ENCODE measurements at places on chromosomes 3 and 15. TPM values are rescaled to one million over a fixed set of nuclear protein-coding genes. Genes with fewer than 3 reads are reported as not detected.

The UNC13C gene
- not detected for total RNA-seq

The EBLN2 gene
- 10.2 TPM for total RNA-seq

The LIPC gene
- total RNA-seq, result not detected

The GCNT3 gene
- total RNA-seq, result not detected

DNA sequence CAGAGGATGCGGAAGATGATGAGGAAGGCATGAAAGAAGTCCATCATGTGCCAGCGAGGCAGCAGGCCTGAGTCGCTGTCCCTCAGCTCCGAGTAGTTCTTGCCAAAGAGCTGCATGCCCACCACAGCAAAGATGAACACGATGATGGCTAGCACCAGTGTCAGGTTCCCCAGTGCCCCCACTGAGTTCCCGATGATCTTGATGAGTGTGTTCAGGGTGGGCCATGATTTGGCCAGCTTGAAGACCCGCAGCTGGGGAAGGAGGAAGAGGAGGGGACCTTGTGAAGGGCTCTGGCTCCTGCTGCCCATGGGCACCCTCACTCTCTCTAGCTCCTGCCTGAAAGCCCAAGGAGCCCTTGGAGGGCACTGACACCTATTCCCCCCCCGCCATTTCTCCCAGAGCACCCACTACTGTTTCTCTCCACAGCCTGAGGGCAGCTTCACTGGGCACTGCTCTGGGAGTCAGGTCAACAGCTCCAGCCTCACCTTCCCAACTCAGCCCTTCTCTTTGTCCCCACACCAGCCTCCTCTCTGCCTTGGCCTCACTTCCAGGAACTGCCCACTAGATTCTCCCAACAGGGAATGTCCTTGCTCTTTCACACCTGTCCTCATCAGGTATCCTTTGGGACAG is 63.6 kb downstream of the SCN5A start:
- no peaks in the 10 kb centered on the region for H3K27me3 ChIP-seq
- no peaks in the 10 kb centered on the region for H3K4me1 ChIP-seq
- no peaks in the 10 kb centered on the region for H3K36me3 ChIP-seq
- no peak overlapping the region for H3K27ac ChIP-seq

DNA sequence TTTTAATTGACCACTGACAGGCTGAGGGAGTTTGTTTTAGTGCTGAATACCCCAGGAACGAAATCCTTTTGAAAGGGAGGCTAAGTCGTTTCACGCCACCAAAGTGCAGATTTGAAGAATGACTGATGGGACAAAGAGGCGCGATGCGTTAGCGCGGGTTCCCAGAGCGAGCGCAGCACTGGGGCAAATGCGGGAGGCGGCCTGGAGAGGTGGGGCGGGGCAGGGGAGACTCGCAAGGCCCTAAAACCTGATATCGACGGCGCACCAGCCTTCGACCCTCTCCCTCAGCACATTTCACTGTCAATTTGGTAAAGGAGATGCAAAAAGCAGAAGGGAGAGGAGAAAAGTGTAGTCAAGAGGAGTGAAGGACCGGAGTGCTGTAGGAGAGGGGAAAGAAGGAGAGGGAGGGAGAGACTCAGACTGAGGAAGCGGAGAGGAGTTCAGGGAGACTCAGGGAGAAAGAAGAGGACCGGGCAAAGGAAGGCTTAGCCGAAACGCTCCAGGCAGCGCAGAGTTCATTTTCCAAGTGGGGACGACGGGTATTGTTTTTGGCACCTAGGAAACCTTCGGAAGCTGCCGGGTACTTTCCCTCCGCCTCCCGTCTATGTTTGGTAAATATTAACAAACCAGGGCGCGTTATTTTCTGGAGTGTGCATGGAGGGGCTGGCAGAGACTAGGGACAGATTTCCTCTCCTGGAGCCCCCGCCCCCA is 3.8 kb upstream of the FOXB1 start:
- no peak overlapping the region for H3K27ac ChIP-seq
- peaks cover 100% of the 10 kb centered on the region for H3K27me3 ChIP-seq
- H3K4me3 ChIP-seq, result no peak overlapping the region
- no peaks in the 10 kb centered on the region for H3K36me3 ChIP-seq
- peaks cover 28% of the 10 kb centered on the region for H3K4me1 ChIP-seq

- no peak overlapping the region for H3K27ac ChIP-seq
- H3K36me3 ChIP-seq, result no peaks in the 10 kb centered on the region
- no peaks in the 10 kb centered on the region for H3K27me3 ChIP-seq
- DNase-seq, result no peak
- no peak overlapping the region for H3K4me3 ChIP-seq
Observed at GRCh38 chr3:34174740-34175139, 376.3 kb downstream of the PDCD6IP start.
